Activated naive CD8-positive, alpha-beta T cell treated with anti-CD3 and anti-CD28 coated beads for 36 hours (primary cell): ENCODE measurements at places on chromosomes 4 and X. TPM values are rescaled to one million over a fixed set of nuclear protein-coding genes. Genes with fewer than 3 reads are reported as not detected.

- peaks cover 2% of the 10 kb centered on the region for H3K36me3 ChIP-seq
- no peak overlapping the region for H3K4me3 ChIP-seq
- peaks cover 9% of the 10 kb centered on the region for H3K4me1 ChIP-seq
- no peak overlapping the region for H3K27ac ChIP-seq
These were observed 7.9 kb upstream of the MSANTD1 start for GRCh38 chr4:3240936-3241522.

- H3K4me3 ChIP-seq = no peak overlapping the region
- H3K27me3 ChIP-seq = no peaks in the 10 kb centered on the region
- H3K4me1 ChIP-seq = no peaks in the 10 kb centered on the region
- no peak for DNase-seq
These were observed 371.4 kb upstream of the AMOT start for GRCh38 chrX:113212052-113212451.

DNA sequence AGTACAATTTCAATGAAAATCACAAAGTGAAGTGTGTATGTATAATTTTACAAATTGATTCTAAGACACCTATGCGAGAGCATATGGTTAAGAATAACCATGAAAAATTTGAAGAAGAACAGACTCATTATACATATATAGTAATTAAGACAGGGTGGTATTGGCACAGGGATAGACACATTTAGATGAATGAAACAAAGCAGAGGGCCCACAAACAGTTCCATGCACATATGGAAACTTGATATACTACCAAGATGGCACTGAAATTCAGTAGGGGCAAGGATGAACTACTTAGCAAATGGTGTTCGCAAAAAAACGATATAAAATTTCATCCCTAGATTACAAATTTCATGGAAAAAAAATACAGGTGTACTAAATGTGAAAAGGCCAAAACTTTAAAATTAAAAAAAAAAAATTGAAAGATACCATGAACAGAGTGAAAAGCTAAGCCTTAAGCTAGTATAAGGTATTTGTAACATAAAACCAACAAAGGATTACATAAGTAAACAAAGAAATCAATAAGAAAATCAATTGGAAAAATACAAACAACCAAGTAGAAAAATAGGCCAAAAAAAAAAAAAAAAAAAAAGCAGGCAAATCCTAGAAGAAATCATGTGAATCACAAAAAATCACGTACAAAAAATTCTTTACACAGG, 85.4 kb downstream of the RASL11B start:
- DNase-seq = no peak
- H3K36me3 ChIP-seq = peaks cover 6% of the 10 kb centered on the region
- no peaks in the 10 kb centered on the region for H3K4me1 ChIP-seq

GRCh38 chr4:184747034-184747830, 13.3 kb upstream of the CENPU start:
- no peak for DNase-seq
- no peak overlapping the region for H3K4me3 ChIP-seq
- H3K27ac ChIP-seq = no peak overlapping the region
- peaks cover 4% of the 10 kb centered on the region for H3K27me3 ChIP-seq

DNA sequence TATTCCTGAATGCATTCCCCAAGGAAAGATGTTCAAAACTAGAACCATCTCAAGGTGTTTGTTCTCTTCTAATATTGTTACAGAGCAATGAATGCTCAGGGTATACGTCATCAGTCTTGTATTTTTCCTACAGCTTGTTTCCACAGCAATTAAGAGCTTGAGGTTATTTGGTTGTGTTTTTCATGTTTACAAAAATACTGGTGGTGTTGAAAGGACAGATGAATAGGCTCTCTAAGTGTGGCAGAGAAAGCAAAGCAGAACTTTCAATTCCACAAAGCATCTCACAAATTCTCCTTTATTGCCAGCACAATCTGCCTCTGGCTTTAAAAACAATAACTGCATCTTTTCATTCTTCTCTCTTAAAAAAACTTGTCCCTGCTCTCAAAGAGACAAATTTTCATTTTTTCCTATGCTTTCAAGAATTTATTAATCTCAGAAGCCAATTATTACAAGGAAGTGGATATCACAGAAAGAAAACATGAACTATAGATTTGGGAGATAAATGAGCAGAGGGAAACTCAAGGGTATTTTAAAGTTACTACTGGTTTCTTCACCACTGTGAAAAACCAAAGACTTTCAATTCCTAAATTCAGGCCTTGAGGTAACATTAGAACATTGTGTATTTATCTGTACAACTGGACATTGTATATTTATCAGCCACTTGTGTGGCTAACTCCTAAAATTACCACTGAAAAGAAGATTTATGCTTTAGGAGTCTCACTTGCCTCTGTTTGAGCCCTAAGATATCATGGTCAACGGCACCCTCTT, 49.2 kb downstream of the DDX53 start:
- no peaks in the 10 kb centered on the region for H3K4me1 ChIP-seq
- no peaks in the 10 kb centered on the region for H3K36me3 ChIP-seq
- no peaks in the 10 kb centered on the region for H3K27me3 ChIP-seq
- H3K27ac ChIP-seq = no peak overlapping the region
- DNase-seq = no peak
- H3K4me3 ChIP-seq = no peak overlapping the region

- no peak for DNase-seq
- H3K27me3 ChIP-seq = no peaks in the 10 kb centered on the region
- no peak overlapping the region for H3K4me3 ChIP-seq
These were observed 10.7 kb upstream of the PDHA1 start for GRCh38 chrX:19332983-19333382.

GRCh38 chrX:10656214-10656613, 35.8 kb upstream of the MID1 start:
- no peak overlapping the region for H3K4me3 ChIP-seq
- H3K4me1 ChIP-seq = no peaks in the 10 kb centered on the region
- H3K27me3 ChIP-seq = no peaks in the 10 kb centered on the region
- DNase-seq = no peak
- no peaks in the 10 kb centered on the region for H3K36me3 ChIP-seq
- no peak overlapping the region for H3K27ac ChIP-seq

- H3K4me1 ChIP-seq = peaks cover 6% of the 10 kb centered on the region
- no peak for DNase-seq
- H3K27me3 ChIP-seq = no peaks in the 10 kb centered on the region
These were observed 44.7 kb upstream of the MED14 start for GRCh38 chrX:40780082-40780481.

- no peak overlapping the region for H3K4me3 ChIP-seq
- no peaks in the 10 kb centered on the region for H3K36me3 ChIP-seq
These were observed 245.3 kb downstream of the AFAP1 start for GRCh38 chr4:7694324-7694723.

DNA sequence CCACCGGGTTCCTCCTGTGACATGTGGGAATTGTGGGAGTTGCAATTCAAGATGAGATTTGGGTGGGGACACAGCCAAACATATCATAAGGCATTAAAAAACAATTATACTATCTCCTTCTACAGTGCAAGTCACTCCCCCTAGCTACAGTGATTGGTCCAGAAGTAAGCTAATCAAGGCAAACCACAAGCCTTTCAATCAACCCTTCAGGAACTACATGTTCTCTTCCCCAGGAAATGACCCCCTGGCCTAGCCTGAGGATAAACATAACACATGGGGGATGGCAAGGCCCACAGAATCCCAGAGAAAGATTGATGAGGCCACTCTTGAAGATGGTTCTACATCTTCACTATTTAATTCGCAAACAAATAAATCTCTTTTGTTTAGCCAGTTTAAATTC, 25.2 kb upstream of the FAM241A start:
- no peak for DNase-seq
- peak overlapping the region; percentile 97 for H3K27ac ChIP-seq
- H3K4me1 ChIP-seq = peaks cover 21% of the 10 kb centered on the region
- H3K4me3 ChIP-seq = peak overlapping the region; percentile 12
- H3K36me3 ChIP-seq = peaks cover 6% of the 10 kb centered on the region

DNA sequence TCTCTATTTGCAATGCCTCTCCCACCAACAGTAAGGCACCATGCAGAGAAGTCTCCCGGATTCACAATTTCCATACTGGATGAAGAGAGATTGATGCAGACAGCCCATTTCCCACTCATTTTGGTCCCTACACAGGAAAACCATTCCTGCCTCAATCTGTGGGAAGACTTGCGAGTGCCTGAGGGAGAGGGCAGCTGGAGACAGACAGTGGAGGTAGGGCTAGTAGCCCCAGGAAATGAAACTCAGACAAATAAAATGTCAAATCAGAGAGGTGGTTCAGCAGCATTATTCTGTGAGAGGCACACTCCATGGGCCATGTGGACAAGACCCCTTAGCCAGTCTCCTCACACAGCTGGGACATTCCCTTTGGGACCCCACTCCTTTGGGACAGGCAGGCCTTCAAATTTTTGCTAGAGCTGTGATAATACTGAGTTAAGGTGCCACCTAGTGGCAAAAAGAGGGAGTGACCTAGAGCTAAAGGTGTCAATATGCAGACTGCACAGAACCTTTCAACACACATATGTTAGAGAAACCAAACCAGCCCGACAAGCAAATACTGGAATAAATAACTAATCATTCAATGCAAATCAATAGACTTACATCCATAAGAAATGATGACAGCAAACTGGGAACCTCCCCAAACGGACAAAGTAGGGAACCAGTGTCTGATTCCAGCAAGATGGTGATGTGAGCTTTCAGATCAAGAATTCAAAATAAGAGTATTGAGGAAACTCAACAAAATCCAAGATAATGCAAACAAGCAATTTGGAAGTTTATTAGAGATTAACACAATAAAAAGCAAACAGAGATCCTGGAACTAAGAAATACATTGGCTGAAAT, 1865.3 kb upstream of the AGA start:
- DNase-seq = no peak
- no peak overlapping the region for H3K27ac ChIP-seq
- H3K4me3 ChIP-seq = no peak overlapping the region

DNA sequence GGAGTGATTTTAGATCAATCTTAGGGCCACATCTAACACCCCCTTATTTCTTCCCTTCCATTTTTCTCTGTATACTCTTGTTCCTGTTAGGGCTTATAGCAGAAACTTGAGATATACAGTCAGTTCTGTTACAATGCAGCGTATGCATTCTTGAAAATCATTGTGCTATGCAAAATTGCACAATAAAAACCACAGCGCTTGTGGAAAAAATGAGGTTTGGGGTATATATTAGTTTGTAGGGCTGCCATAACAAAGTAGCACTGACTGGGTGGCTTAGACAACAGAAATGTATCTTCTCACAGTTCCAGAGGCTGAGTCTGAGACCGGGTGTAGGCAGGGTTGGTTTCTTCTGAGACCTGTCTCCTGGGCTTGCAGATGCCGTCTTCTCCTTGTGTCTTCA, 59.0 kb downstream of the WWC2 start:
- H3K4me1 ChIP-seq = peaks cover 2% of the 10 kb centered on the region
- H3K27ac ChIP-seq = no peak overlapping the region
- no peaks in the 10 kb centered on the region for H3K27me3 ChIP-seq
- H3K4me3 ChIP-seq = no peak overlapping the region

- DNase-seq = no peak
- no peak overlapping the region for H3K4me3 ChIP-seq
- no peak overlapping the region for H3K27ac ChIP-seq
- H3K4me1 ChIP-seq = no peaks in the 10 kb centered on the region
These were observed 21.8 kb upstream of the AGA start for GRCh38 chr4:177464026-177464425.

GRCh38 chr4:76084542-76084941, 10.0 kb downstream of the ART3 start:
- H3K27ac ChIP-seq = no peak overlapping the region
- H3K4me3 ChIP-seq = no peak overlapping the region
- H3K36me3 ChIP-seq = no peaks in the 10 kb centered on the region
- DNase-seq = no peak

DNA sequence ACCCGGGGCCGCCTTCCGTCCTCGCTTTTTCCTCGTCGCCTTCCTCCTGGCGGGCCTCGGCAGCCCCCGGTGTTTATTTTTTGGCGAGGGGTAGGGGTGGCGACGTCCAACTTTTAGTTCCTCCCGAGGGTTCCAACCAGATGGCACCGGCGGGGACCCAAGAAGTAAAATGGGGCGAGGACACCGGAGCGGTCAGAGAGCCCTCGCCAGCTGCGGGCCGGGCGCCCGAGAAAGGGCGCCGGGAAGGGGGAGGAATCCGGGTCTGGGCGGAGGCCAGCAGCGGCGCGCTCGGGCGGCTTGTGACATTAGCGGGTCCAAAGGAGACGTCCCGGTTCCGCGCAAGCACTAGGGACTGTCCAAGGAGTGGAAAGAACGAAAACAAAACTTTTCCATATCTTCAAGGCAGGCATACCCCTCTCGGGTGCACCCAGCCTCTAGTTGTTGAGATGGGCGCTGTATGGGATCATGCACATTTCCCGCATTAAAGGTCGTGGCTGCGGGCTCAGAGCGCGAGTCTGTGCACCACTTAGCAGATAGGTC, 691 bp upstream of the USP46 start:
- peak overlapping the region; percentile 21 for H3K27ac ChIP-seq
- DNase-seq = no peak
- peaks cover 16% of the 10 kb centered on the region for H3K36me3 ChIP-seq
- H3K4me3 ChIP-seq = peak overlapping the region; percentile 70

DNA sequence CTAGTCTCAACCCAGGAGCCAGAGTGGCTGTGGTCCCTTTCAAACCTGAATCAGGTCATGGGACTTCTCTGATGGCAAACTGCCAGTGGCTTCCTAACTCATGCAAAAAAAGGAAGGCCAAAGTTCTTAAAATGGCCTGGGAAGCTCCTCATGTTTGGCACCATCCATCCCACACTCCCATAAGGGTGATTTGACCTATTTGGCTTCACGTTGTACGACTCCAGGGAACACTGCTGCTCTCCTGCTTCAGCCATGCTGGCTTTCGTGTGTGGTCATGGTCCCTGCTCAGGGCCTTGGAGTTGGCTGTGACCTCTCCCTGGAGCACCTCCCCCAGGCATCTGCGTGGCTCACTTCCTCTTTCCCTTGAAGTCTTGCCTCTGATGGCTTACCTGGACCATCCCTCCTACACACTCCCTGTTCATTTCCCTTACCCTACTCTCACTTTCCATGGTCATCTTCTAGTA, 12.8 kb upstream of the TMSB4X start:
- DNase-seq = no peak
- peak overlapping the region; percentile 81 for H3K27ac ChIP-seq
- H3K36me3 ChIP-seq = peaks cover 16% of the 10 kb centered on the region
- no peaks in the 10 kb centered on the region for H3K27me3 ChIP-seq
- H3K4me3 ChIP-seq = no peak overlapping the region

DNA sequence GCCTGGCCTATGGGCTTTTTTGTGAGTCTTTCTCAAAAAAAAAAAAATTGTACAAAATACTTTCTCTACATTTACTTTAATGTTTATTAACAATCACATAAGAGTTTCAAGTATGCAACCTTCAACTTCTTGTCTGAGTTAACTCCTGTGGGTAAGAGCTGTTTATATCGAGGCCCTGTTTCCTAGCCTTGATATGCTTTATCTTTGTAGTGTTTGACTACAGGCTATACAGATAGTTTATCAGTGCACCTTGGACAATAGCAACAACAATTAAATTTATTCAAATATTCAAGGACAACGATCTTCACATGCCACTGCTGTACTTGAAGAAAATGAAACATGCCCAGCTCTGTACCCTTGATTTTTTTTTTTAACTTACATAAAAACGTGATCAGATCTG, 178.4 kb downstream of the ARHGAP10 start:
- peaks cover 10% of the 10 kb centered on the region for H3K36me3 ChIP-seq
- no peak overlapping the region for H3K27ac ChIP-seq
- no peak for DNase-seq
- H3K4me1 ChIP-seq = no peaks in the 10 kb centered on the region
- no peak overlapping the region for H3K4me3 ChIP-seq

The STAP1 gene
- 6.3 TPM for total RNA-seq

The AFF1 gene
- 31.5 TPM for total RNA-seq

The PNMA3 gene
- total RNA-seq = 1.9 TPM

The PCYT1B gene
- total RNA-seq = 0.49 TPM

The TRPC3 gene
- 0.12 TPM for total RNA-seq

The SCML2 gene
- total RNA-seq = 4.0 TPM

The PPARGC1A gene
- total RNA-seq = not detected

The PCDH11X gene
- not detected for total RNA-seq

The COX18 gene
- 24.5 TPM for total RNA-seq

The PGAM4 gene
- 0.92 TPM for total RNA-seq

The LRP2BP gene
- total RNA-seq = 0.41 TPM
